ENCODE measurements at places on chromosomes 6 and 20.
A peak's percentile ranks its signal among the peaks of the same experiment; 100 is the strongest.

- DNase-seq = no peak
Measured at GRCh38 chr6:151141685-151142084, 98.1 kb upstream of the AKAP12 start.

DNA sequence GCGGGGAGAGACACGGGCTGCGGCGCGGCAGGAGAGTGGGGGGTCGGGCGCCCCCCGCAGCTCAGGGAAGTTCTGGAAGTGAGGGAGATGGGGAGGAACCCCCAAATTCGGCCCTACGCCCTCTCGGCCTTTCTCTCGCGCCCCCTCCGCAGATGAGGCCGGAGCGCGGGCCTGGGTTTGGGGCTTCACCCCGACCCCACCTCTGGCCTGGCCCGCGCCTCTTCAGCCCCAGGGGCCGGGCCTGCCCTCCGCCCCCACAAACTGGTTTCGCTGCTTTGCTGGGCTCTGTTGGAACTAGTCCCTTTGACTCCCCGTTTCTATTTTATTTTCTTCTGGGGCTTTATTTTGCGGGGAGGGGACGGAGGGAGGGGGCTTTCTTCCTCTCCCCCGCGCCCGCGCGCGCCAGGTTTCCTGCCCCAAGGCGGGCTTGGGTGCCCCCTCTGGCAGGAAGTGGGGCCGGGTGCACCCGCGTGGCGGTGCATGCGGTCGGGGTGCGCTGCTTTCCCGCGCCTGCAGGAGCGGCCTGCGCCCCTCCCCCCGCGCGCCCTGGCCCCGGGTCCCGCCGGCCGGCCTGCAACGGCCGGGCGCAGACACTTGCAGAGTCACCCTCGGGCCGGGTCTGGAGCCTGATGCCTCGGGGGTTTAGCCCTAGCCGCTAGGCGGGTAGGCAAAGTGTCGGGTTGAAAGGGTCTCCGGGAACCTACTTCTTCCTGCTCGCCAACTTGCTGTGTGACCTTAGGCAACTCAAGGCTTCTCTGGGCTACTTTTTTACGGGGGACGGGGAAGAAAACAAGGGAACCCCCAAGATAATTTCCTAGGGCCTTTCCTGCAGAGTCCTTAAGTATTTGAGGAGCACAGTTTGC is 1.3 kb downstream of the HMGA1 start:
- DNase-seq = peak; percentile 82

- no peak for DNase-seq
Measured at GRCh38 chr6:151001387-151002056, 136.0 kb downstream of the MTHFD1L start.

DNA sequence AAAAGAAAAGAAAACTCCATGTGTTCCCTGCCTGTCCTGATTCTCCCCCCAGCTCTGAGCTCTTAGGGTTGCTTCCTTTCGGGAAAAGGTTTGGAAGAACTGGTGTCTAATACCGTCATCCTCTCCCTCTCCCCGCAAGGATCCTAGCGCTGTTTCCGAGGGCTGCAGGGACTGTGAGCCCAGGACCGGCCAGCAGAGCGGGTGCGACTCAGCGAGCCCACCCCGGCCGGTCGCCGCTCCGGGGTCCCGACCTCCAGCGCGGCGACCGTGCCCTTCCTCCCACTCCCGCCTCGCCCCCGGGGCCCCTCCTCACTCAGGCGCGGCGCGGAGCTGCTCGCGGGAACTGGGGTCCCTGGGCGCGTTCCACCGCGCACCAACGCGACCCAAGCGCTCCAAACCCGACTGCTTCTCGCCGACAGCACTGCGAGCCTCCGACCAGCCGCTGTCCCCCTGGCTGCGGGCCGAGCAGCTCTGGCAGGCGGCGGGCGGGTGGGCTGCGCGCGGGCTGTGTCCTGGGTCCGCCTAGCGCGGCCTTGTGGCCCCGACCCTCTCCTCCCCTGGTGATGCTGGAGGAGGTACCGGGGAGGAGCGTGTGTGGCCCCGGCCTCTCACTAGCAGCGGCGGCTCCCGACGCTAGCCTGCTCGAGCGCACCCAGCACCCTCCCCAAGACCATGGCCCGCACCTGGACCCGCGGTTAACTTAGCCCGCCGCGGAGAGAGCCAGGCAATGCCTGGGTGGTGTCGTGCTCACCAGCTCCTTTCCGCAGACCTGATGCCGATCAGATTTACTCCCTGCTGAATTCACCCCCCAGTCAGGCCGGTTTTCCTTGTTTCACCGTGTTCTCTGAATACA is at the start of gene PLA2G7:
Gene PLA2G7 (minus strand): TSS at position 509 of the 853 bp plus-strand sequence. CDS start 12,484 bp downstream, outside the sequence.
- no peak for DNase-seq

GRCh38 chr6:165679326-165679725 is 16.3 kb upstream of the PDE10A start:
- DNase-seq = no peak

GRCh38 chr20:6152777-6153176 is 29.9 kb upstream of the FERMT1 start:
- DNase-seq = no peak

- DNase-seq = no peak
Measured at GRCh38 chr6:81734081-81734480, 18.4 kb downstream of the TENT5A start.

GRCh38 chr20:45968081-45968671 is 3.8 kb downstream of the ZNF335 start:
- no peak for DNase-seq

DNA sequence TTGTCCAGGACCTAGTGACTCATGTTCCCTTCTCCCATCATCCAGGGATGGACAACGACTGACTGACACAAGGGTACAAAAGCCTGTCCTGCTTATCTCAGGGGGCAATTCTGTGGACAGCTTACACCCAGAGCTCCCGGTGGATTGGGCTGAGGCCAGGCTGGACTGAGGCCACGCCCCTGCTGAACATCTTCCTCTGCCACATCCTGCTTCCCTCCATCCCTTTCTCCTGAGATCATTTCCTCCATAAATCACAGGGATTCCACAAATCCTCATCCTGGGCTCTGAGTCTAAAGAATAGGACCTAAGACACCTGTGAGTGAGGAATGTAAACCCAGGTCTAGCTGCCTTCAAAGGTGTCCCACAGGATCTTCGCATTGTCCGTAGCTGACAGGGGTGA is 30.4 kb upstream of the RNF24 start:
- DNase-seq = no peak

GRCh38 chr6:72624557-72625160 is 2.8 kb downstream of the KCNQ5 start:
- no peak for DNase-seq

GRCh38 chr6:21734204-21734603 is 140.7 kb downstream of the SOX4 start:
- DNase-seq = no peak

- DNase-seq = no peak
Measured at GRCh38 chr6:93787841-93788240, 368.5 kb upstream of the EPHA7 start.

DNA sequence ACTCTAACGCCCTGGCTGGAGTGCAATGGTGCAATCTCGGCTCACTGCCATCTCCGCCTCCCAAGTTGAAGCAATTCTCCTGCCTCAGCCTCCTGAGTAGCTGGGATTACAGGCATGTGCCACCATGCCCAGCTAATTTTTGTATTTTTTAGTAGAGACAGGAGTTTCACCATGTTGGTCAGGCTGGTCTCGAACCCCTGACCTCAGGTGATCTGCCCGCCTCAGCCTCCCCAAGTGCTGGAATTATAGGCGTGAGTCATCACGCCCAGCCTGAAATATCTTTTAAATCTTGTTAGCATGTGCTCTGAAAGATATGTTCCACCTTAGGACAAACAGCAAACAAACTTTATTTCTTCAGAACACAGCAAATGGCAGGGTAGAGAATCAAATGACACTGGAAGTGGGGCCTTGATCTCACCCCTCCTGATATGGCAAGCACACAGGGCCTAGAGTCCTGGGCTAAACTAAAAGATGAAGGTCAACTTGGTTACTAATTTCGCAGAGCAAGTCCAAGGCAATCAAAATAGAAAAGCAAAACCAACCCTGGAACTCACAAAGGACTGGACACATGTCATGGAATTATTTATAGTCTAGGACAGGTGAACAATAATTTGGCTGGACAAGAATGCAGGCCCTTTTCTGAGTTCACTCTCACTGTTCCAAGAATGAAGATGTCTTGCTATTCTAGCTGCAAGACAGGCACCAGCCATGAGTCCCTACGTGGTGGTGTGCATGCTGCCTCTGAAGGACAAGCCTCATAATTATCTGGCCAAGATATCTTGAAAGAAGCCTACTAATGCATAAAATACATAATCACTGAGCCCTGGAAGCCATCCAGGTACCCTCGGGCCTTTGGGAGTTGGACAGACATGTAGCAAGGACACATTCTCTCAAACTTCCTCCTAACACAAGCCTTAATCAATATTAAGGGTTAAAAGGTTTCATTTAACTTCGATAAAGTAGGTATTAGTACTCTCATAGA is 35.6 kb downstream of the B4GALT5 start:
- no peak for DNase-seq
